CD4-positive, alpha-beta T cell treated with Interleukin-21 for 1 hour (primary cell): ENCODE measurements at places on chromosomes 12 and 14.

- no peak for DNase-seq
Measured at GRCh38 chr12:109689426-109689825, 24.2 kb upstream of the FAM222A start.

DNA sequence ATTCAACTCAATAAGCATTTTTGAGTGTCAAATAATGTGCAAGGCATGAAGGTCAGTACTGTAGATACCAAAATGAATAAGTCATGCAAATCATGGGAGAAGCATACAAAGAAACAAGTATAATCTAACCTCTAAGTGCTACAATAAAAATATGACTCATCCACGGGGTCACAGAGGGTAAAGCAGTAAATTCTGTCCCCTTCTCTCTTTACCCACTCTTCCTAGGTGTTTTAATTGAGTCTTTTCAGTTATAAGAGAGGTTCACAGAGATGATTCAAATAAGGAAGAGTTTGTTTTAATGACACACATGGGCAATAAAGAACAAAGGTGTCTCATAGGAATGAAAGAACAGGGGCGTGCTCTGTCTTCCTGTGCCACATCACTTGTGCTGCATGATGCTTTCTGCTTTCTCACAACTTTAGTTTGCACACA, 71.5 kb upstream of the DAAM1 start:
- DNase-seq = no peak

GRCh38 chr12:69684466-69684865, 14.6 kb downstream of the BEST3 start:
- DNase-seq = no peak

DNA sequence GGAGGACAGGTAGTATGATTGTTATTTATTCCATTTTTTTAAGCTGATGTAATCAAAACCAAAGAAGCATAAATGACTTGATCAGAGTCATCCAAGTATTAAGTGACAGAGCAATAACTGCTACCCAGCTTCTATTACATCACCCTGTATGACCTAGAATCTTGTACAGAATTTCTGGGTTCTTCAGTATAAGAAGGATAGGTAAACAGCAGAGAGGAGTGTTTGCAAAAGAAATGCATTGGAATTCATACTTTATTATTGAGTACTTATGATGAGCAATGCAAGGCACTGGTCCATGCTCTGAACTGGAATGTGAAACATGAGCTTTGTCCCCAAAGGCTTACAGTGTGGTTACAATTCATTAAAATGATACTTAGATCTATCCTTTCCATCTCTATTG, 916.8 kb downstream of the DIO2 start:
- DNase-seq = no peak

GRCh38 chr12:107731366-107731765, 29.6 kb downstream of the PRDM4 start:
- no peak for DNase-seq

- no peak for DNase-seq
Measured at GRCh38 chr14:90839024-90839888, 23.0 kb upstream of the TTC7B start.

DNA sequence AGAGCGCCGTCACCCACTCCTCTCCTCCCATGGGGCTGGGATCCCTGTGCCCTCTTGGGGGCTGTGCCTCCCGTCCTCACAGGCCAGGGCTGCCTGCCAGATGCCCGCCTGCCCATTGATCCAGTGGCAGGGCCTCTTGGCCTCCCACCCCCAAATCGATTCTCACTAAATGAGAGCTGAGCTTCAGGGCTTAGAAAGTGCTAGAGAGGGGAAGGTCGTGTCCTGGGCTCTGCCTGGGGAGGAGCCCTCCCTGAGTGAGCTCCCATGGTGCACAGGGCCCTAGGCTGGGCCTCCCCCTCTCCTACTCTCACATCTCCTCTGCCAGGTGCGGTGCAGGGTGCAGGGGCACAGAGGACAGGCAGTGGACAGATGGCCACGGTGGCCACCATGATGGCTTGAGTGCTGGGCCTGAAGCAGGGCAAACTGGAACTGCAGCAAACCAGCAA, 9.2 kb downstream of the BEGAIN start:
- no peak for DNase-seq

GRCh38 chr12:19201661-19202060, 72.1 kb downstream of the PLEKHA5 start:
- no peak for DNase-seq
